ENCODE measurements at places on chromosomes 1 and 21.

GRCh38 chr1:46190539-46190938 lies 7.7 kb downstream of the POMGNT1 start:
- no peak for DNase-seq

GRCh38 chr1:15702722-15703550 lies 18.8 kb downstream of the PLEKHM2 start:
- no peak for DNase-seq

GRCh38 chr1:46687921-46688509 lies 16.4 kb downstream of the TEX38 start:
- no peak for DNase-seq

GRCh38 chr1:108504447-108504846 lies 54.3 kb downstream of the NBPF6 start:
- DNase-seq, result no peak

- no peak for DNase-seq
Observed at GRCh38 chr21:28256420-28256831, 736.3 kb downstream of the LTN1 start.

GRCh38 chr1:185365951-185366350 lies 48.9 kb upstream of the IVNS1ABP start:
- no peak for DNase-seq

All from activated CD4-positive, CD25-positive, alpha-beta regulatory T cell treated with anti-CD3 and anti-CD28 coated beads, Interleukin-2, amount 50 U/mL, for 16 hours (primary cell).